GM10248 (cell line): ENCODE measurements at places on chromosomes 13 and 19.

GRCh38 chr13:26950546-26950945 lies 190.0 kb upstream of the GPR12 start:
- DNase-seq: no peak

DNA sequence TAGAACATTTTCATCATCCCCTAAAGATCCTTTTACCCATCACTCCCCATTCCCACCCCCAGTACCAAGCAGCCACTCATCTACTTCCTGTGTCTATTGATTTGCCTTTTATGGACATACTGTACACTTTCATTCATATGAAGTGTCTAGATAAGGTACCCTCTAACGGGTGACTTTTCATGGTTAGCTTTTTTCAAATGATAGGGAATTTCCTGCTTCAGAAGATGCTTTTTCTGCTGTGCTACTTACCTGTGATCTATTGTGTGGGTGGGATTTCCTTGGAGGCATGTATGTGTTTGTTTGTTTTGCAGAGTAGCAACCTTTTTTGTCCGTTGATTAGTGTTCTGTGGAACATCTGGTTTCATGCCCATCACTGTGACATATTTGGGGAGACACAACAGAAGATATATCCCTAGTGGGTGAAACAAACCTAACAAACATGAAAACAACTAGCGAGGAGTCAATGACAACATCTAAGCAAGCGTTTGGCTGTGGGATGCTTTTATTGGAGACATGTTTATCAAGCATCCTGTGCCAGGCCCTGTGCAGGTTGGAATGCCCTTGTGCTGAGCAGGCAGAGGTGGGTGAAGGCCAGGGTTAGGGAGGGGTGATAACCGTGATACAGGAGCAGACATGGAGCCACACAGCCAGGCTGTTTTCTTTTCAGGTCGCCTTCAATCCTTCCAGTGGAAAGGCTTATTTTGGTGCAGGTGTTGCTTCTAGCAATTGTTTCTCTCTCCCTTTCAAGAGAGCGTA lies 17.6 kb downstream of the SPINT2 start:
- DNase-seq: no peak

DNA sequence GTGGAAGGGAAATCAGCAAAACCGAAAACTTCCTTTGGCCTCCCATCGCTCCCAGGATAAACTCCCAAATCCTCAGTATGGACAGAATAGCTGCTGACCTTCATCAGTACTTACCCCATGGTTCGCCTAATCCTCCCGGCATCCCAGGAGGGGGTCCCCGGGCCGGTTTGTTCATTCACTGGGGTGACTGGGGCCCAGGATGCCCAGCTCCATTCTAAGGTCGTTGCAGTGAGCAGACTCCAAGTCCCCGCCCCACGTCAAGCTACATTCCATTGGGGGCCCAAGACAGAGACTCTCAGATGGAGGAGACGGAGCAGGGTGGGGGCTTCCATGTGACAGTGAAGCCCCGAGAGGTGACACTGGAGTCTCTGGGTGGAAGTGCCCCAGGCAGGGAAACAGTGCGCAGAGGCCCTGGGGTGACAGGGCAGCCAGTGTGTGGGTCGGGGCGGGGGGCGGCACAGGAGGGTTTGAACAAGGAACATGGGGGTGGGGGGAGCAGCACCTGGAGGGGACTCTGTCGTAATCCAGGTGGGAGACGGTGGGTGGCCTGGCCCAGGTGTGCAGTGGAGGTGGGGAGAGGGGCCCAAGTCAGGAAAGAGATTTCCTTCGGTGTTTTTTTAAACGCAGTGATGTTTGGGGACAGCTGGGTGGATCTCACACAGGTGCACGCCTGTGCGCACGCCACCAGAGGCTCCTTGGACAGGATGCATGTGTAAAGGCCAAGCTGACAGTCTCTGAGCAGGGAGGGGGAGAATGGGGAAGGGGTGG lies 5.1 kb downstream of the SSBP4 start:
- DNase-seq: no peak

- DNase-seq: no peak
Observed at GRCh38 chr13:45683701-45684100, 18.4 kb upstream of the CBY2 start.

GRCh38 chr19:16463991-16464575 lies 7.7 kb downstream of the EPS15L1 start:
- no peak for DNase-seq

DNA sequence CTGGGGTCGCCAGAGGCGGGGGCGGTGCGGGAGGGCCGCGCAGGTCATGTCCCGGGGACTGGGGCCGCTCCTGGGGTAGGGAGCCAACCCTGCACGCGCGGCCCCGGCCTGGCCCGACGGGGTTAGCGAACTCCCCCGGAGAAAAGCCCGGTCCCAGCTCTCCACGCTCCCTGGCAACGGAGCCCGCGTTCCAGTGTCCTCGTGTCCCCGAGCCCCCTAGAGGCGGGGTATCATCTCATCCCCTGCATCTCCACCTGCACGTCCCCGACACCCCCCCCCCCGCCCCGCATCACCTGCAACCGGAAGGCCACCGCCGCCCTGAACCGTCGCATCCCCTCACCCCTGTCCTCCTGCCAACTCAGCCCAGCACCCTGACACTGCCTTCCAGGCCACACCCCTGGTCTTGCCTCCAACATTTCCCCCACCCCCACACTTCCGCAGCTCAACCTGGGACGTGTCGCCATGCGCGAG lies 2.7 kb downstream of the WDR88 start:
- DNase-seq: peak; percentile 69
